KBM-7 (cell line): ENCODE measurements at places on chromosomes 4 and X.

GRCh38 chr4:1356181-1356998 lies 9.4 kb downstream of the UVSSA start:
- peak; percentile 67 for DNase-seq

DNA sequence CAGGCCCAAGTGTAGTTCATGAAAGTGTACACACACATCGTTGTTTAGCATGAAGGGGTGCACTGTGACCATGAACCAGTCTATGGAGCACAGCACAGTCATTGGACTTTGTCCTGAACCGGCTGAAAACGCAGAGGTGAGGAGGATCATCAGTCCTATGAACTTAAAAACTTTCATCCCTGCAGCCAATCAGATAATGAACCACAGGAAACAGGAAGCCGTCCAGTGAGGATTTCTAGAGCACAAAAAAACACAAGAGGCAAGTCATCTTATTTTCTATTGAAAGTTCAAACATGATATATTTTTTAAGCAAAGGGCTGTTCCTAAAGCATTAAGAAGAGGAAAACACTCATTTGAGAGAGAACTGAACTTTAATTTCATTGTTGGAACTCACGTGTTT lies 91.8 kb downstream of the PLAC1 start:
- DNase-seq, result no peak

GRCh38 chr4:159390648-159391047 lies 287.8 kb downstream of the RAPGEF2 start:
- peak; percentile 86 for DNase-seq

DNA sequence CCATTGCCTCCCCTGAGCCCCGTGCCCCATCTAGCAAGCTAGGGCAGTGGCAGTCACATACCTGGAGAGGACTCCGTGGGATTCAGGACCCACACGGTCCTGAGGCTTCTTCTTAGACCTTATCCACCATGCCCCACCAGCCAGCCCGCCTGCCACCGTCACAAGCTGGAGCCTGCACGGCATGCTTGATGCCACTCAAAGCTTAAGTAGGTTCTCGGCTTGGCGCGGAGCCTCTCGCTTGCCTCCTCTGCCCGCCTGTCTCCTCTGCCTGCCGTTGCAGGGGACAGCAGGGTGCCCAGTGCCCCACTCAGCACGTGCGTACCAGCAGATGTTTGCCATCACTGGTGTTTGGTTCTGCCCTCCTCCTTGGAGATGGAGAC lies 14.1 kb downstream of the PSAPL1 start:
- no peak for DNase-seq

DNA sequence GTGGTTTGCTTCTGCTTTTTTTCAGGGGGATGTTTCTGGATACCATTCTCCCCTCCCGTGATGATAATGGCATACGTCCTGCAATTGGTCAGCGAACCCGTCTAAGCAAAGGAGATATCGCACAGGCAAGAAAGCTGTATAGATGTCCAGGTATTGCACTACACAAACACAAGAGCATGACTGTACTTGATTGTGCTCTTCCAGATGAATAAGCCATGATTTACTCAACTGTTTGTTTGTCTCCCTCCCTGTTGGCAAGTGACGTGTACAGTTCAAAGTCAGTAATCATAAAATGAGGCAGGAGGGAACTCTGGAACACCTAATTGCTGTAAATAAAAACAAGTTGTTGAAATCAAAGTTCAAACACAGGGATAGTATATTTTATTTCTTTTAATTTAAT lies 141.4 kb downstream of the TLL1 start:
- no peak for DNase-seq

GRCh38 chr4:153472122-153473037 lies 6.2 kb downstream of the TMEM131L start:
- no peak for DNase-seq

GRCh38 chr4:98685225-98686042 lies 27.0 kb upstream of the TSPAN5 start:
- DNase-seq, result no peak

- no peak for DNase-seq
Observed at GRCh38 chr4:96652158-96652557, 812.3 kb downstream of the PDHA2 start.

DNA sequence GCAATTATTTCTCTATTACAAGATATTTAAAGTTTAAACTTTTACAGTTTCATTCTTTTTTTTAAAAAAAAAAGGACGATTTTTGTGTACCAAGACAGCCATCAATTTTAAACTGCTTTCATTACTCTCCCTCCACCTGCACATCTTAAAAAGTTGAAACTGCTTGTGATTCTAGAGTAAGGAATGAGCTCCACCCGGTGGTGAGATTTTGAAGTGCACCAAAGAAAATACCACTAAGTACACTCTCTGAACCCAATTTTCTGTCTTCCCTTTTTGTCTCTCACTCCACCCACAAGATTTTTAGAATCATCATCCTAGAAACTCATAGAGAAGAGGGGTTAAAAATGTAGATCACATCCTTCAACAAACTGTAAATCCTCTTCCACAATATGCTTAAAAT lies 91.3 kb upstream of the WDR44 start:
- peak; percentile 83 for DNase-seq

GRCh38 chr4:96035727-96036126 lies 195.8 kb downstream of the PDHA2 start:
- DNase-seq, result peak; percentile 34

DNA sequence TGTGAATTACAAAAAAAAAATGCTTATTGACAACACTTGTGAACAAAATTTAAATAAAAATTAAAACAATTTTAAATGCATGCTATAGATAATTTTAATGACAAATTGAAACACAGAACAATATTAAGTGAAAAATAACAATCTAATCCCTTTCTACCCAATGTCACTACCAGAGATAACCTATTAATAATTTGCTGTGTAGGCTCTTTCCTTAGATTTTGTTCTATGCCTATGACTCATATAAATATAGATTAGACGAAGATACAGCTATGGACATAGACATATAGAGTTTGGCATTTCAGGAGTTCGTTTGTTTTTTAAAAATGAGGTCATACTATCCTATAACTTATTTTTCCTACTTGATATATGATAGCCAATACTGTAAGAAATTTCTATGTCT lies 18.1 kb downstream of the PLAC8 start:
- no peak for DNase-seq

DNA sequence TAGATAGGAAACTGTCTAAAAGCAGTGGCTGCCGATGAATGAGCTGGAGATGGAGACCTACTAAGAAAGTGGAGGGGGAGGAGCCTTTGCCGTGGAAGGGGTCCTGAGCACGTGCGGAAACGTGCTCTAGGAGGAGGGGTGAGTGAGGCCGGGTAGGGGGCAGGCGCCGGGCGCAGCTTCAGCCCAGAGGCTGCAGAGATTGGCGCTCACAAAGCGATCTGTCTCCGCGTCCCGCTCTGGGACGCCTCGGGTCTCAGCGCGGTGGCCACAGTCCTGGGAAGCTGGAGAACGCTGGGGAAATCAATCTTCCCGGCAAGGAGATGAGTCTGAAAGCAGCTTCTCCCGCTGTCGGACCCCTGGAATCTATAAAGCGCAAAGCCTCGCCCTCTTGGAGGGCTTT lies 444 bp upstream of the ARHGAP6 start:
- DNase-seq, result no peak

DNA sequence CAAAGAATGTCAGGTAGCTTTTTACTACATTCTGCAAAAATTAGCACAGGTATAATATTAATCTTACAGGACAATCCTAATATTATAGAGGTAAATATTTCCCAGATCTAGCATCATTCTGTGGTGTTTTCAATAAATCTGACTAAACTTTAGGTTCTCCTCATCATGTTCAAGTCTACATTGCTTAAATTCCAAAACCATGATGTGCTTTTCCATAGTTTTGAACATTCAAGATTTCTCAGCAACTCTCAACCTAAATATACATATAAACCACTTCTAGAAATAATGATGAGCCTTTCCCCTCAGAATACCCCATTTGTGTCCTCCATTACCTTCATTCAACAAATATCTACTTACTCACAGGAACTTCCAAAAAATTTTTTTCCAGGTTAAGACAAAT lies 23.1 kb downstream of the EIF4E start:
- DNase-seq, result no peak

GRCh38 chrX:44899946-44900345 lies 27.0 kb downstream of the KDM6A start:
- no peak for DNase-seq

DNA sequence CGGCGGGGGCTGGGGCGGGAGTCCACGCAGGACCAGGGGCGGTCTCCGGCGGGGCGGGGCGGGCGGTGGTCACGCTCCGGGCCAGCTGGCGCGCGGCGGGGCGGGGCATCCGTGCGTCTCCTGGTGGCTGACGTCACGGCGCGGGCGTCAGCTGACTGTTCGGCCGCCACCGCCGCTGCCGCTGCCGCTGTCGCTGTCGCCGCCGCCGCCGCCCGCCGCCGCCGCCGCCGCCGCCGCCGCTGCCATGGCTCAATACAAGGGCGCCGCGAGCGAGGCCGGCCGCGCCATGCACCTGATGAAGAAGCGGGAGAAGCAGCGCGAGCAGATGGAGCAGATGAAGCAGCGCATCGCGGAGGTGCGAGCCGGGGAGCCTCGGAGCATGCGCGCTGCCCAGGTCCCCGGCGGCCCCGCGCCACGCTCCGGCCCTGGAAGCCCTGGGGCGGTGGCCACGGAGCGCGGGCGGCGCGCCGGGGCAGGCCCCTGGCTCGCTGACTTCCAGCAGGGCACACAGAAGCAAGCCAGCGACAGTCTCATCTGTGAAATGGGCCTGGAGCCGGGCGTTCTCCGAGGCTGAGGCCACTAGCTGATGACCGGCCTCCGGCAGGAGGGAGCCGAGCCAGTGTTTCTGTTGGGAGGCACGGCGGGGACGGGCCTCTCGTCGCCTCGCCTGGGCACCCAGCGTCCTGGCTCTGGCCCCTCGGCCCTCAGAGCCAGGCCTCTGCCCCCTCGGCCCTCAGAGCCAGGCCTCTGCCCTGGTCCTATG lies at the start of gene FAM50A:
Gene FAM50A (plus strand): TSS at position 150 of the 763 bp plus-strand sequence. CDS start 95 bp downstream, at position 245.
- no peak for DNase-seq

GRCh38 chr4:123163501-123163900 lies 233.1 kb upstream of the SPRY1 start:
- peak; percentile 21 for DNase-seq

DNA sequence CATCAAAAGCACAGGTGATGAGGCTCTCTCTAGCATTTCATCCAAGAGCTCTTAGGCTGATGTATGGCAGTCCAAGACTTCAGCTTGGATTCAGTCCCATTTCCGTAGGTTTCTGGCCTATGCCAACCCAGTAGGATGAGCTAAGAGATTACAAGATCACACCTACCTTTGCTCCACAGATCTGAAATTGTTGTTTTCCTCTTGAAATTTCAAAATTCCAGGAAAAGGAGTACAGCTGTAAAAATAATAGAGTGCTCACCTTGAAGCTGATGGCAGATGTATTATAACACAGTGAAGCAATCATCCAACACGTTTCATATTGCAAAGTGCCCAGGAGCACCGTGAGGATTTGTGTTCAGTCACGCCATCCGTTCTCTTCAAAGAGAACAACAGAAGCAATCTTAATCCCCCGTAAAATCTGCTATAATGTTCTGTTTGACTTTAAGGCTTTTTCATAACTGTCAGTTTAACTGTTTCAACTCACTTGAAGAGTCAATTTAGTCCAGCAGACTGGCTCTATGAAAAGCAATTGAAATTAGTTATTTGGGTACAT lies 137.5 kb downstream of the CPE start:
- DNase-seq, result no peak

GRCh38 chr4:4719436-4719835 lies 140.0 kb upstream of the MSX1 start:
- no peak for DNase-seq

DNA sequence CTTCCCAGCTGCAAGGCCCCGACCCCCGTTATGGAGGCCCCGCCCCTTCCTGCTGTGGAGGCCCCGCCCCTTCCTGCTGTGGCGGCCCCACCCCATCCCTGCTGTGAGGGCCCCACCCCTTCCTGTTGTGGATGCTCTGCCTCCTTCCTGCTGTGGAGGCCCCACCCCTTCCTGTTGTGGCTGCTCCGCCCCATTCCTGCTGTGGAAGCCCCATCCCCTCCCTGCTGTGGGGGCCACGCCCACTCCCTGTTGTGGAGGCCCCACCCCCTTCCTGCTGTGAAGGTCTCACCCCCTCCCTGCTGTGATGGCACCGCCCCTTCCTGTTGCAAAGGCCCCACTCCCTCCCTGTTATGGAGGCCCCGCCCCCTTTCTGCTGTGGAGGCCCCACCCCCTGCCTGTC lies 104.9 kb upstream of the PSAPL1 start:
- DNase-seq, result peak; percentile 3

- peak; percentile 70 for DNase-seq
Observed at GRCh38 chr4:140755774-140756318, 339 bp downstream of the TBC1D9 start.

GRCh38 chr4:11732155-11732554 lies 303.5 kb upstream of the HS3ST1 start:
- DNase-seq, result no peak

GRCh38 chr4:169765835-169766234 lies 8.1 kb upstream of the HPF1 start:
- no peak for DNase-seq

- DNase-seq, result no peak
Observed at GRCh38 chr4:27123769-27124124, 263.1 kb downstream of the STIM2 start.

DNA sequence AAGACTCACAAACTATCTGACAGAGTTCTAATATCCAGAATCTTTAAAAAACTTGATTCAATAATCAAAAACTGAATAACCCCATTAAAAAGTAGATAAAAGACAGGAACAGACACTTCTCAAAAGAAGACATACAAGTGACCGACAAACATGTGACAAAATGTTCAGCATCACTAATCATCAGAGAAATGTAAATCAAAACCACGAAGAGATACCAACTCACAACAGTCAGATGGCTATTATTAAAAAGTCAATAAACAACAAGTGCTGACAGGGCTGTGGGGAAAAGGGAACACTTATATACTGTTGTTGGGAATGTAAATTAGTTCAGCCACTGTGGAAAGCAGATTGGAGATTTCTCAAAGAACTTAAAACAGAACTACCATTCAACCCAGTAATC lies 138.1 kb upstream of the RASGEF1B start:
- DNase-seq, result no peak

DNA sequence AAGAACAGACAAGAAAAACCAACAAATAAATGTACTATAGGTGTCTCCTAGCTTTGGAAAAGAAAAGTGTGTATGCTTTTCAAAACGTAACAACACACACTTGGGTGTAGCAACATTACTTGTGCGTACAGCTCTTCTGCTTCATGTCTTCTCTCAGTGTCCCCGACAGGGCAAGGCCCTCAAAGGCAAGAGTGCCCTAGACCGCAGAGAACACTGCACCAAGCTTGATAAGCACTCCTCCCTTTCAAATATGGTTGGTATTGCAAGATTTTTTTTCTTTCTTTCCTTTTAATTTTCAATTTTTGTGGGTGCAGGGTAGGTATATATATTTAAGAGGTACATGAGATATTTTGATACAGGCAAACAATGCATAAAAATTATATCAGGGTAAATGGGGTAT lies 106.8 kb downstream of the EIF4E start:
- DNase-seq, result no peak

DNA sequence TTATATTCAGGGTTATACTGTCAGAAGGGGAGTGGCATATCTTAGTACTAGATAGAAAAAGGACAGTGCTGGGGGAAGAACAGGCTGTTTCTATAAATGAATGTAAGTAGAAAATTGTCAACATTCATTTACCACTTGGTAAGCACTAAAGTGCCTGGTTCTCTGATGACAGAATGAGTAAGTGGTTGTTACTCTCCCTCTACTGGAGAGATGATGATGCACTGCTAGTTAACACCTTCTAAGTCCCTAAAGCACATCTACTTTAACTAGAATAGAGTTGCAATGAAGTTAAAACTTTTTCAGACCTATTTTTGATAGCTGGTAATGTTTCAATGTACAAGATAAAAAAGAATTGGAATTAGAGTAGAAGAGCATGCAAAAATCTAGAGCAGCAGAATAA lies 214.5 kb downstream of the KLHL4 start:
- DNase-seq, result no peak

- no peak for DNase-seq
Observed at GRCh38 chrX:73758250-73758649, 195.3 kb downstream of the CHIC1 start.
